ENCODE measurements at places on chromosomes 11 and 22.

DNA sequence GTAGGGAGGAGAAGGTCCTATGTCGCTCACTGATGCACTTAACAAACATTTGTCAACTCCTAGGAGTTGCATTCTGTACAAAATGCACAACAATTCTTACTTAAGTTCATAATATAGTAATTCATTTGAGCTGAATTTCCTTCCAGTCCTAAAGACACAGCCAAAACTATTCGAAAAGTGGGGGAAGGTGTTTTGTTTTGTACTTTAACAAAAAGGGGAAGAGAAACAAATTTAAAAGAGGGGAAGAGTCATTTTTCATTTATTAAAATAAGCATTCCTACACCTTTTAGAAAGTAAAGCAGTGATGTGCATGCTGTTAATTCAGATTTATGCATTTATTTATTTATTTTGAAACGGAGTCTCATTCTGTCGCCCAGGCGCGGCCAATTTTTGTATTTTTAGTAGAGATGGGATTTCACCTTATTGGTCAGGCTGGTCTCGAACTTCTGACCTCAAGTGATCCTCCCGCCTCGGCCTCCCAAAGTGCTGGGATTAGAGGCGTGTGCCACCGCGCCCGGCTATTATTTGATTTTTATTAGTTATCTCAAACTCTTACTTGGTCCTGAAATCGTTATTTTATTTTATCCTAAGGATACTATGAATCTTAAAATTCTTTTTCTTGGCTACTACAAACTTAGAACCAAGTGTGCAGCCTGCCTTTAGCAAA is 1.1 kb upstream of the FANCF start:
- DNase-seq: no peak

GRCh38 chr22:26265281-26265680 is 96.0 kb downstream of the SEZ6L start:
- DNase-seq: no peak

DNA sequence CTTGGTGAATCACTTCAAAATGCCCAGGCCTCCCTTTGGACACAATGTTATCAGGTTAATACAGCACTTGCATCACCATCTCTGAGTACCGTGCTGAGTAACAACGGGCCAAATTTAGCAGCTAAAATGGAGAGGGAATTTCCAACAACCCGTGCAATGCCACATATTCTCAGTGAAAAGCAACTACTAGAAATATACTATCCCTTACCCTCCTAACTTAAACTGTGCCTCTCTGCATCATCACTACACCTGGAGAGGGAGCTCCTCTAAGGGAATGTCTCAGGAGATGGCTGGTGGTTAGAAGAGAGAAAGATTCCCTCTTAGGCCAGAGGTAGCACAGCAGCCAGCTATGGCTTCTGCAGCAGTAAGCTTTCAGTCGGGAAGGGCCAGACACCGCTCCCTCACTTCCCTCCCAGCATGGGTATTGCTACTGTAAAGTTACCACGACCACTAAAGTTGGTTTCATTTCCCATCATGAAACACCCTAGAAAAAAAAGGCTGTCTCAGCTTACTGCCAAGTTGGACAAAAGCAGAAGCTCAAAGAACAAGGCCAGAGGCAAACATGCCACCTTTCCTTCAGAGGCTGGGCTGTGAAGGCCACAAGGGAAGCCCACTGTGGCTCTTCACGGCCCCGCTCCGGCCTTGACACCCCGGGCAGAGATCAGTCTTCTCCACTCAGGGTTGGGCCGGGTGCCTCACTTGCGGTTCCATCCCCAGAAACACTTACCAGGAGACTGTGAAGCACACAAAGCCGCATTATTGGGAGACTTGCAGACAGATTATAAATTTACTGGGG is 3.9 kb downstream of the MAML2 start:
- DNase-seq: no peak

DNA sequence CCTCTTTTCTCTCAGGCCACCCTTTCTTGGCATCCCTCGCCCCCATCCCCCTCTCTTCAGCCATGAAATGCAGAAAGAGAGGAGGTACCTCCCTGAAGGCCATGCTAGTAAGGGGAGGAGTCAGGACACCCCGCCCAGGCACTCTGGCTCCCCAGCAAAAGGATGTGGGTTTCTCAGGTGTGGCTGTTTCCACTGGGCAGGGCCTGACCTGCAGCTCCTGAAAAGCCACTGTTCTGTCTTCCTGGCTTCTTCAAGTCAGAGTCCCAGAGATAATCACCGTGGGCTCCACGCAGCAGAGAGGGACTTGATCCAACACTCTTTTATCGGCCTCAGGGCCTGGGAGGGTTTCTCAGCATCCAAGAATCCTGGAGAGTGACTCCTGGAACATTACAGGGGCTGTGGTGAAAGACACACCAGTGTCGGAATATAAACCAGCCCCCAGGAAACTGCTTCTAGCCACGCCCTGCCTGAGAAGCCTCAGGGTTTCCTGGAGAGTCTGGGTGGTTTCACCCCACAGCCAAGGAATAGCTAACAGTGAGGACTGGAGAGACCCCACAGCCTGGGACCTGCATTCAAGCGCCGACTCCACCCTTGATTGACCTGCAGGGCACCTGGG is 45.7 kb upstream of the TSPAN18 start:
- no peak for DNase-seq

GRCh38 chr11:50187220-50187619 is 154.5 kb downstream of the OR4C45 start:
- DNase-seq: no peak
